ENCODE measurements at places on chromosomes 2 and 18.

- peak; percentile 7 for DNase-seq
These were observed 160.1 kb upstream of the MAPRE2 start for GRCh38 chr18:34880882-34881834.

GRCh38 chr2:109066917-109067597 is 61.9 kb upstream of the SH3RF3 start:
- no peak for DNase-seq

GRCh38 chr18:51020536-51020935 is 9.5 kb upstream of the SMAD4 start:
- DNase-seq = no peak

DNA sequence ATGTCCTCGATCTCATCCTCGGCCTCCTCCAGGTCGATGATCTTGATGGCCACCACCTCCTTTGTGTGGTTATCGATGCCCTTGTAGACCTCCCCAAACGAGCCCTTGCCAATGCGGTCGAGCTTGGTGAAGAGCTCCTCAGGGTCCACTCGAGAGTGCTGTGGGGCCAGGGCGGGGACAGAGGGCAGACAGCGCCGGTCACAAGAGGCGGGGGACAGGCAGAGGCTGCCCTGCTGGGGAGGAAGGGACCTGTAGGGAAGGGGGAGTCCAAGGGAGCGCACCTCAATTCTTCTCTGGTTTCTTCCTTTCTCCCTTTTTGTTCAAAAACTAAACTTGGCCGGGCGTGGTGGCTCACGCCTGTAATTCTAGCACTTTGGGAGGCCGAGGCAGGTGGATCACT is 6.8 kb downstream of the STK25 start:
- no peak for DNase-seq

DNA sequence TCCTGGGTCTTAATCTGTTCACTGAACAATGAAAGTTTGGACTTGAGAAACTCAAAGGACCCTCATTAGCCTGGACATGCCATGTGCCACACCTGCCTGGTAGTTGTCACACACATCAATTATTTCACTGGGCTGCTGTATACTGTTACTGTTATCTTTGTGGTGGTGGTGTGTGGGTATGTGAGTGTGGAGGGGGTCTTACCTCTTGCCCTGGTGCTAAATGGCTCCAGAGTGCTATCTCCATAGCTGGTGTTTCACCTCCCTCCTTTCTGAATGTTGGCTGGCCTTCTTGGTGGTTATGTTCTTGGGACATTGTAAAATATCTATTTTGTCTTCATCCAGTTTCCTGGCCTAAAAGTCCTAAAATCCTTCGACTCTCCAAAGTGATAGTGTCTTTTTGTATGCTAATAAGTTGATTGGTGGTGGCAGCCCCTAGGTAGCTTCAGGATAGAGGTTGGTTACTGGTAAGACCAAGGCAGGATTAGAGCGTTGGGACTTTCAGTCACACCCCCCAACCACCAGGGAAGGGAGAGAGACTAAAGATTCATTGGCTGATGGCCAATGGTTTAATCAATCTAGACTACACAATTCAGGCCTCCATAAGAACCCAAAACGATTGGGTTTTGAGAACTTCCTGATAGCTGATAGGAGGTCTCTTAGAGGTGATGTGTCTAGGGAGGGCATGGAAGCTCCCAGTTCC is 328.1 kb downstream of the MYCN start:
- no peak for DNase-seq

- DNase-seq = no peak
These were observed 36.7 kb upstream of the FOXI3 start for GRCh38 chr2:88489181-88489580.

GRCh38 chr2:30306522-30306921 is 75.2 kb downstream of the LBH start:
- no peak for DNase-seq

DNA sequence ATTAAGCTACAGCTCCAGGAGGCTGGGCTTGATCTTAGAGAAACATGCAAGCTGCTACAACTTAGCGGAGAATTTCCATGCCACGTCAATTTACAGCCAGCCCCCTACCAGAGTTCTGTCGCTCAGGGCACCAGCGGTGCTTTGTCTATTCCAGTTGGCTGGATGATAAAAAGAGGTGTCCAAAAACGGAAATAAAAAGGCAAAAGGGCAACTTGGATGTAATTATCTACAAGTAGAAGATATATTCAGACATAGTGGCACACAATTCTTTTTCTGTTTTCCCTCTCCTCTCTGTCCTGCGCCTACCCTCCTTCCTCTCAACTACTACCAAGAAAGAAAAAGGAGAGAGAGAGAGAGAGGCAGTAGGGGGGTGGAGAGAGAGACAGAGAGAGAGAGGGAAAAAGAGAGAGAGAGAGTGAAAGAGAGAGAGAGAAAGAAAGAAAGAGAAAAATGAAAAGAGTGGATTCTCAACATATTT is 363 bp upstream of the RFTN2 start:
- DNase-seq = no peak

- no peak for DNase-seq
These were observed 623.9 kb downstream of the NYAP2 start for GRCh38 chr2:226023383-226023782.

DNA sequence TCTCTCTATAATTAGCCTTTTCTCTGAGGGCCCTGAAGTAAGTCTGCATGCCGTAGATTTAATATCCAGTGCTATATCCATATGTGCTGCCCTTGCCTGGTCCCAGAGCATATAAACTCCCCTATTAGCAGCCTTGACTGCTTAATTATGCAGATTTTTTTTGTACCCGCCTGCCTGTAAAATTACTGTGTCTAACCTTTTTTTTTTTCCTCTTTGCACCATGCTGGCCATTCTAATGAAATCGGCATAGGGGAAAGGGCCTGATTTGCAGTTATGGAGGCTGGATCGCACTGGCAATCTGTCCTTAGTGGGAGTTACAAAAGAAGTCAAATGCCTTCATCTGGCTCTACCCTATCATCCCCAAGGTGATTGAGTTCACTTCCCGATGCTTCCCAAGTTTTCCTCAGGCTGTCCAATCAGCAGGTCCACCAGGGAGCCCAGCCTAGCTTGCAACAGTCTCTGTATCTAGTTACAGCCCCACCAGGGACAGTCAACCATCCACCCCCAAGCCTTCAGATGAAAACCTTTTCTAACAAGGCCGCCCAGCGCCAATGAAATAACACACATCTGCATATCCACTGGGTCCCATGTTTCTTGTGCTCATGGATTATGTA is 239.0 kb downstream of the ZNF521 start:
- DNase-seq = no peak

- no peak for DNase-seq
These were observed 78.8 kb downstream of the MYL12B start for GRCh38 chr18:3340682-3341097.

DNA sequence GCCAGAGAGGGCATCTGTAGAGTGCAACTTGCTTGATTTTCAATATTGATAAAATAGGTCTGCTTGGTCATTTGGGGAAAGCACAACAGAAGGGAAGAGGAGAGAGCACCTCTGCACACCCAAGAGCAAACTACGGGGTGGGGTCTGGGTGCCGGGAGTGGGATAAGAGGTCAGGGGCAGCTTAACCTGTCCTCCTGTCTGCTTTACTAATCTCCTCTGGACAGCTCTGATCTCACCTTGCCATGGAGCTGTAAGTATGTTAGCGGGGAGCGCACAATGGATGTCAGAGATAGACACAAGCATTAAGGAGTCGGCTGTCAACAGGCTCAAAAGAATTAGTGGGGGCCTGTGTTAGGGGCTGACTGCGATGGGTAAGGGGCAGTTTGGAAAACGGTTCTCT is 328.7 kb downstream of the CYRIA start:
- DNase-seq = no peak

DNA sequence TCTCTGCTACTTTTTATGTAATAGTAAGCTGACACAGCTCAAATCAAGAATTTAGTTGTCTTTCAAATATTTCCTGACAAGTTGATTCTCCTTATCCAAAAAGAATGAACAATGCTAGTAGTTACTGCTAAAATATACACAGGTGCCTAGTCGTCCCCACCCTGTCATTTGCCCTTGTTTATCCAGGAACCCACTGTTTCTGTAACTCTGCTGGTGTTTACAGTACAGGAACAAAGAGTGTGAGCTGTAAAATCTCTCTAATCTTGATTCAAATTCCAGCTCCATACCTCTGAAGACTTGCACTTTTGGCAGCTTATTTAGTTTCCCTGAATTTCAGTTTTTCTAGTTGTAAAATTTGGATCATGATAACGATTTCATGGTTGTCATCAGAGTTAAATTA is 21.1 kb upstream of the SCYGR2 start:
- no peak for DNase-seq

DNA sequence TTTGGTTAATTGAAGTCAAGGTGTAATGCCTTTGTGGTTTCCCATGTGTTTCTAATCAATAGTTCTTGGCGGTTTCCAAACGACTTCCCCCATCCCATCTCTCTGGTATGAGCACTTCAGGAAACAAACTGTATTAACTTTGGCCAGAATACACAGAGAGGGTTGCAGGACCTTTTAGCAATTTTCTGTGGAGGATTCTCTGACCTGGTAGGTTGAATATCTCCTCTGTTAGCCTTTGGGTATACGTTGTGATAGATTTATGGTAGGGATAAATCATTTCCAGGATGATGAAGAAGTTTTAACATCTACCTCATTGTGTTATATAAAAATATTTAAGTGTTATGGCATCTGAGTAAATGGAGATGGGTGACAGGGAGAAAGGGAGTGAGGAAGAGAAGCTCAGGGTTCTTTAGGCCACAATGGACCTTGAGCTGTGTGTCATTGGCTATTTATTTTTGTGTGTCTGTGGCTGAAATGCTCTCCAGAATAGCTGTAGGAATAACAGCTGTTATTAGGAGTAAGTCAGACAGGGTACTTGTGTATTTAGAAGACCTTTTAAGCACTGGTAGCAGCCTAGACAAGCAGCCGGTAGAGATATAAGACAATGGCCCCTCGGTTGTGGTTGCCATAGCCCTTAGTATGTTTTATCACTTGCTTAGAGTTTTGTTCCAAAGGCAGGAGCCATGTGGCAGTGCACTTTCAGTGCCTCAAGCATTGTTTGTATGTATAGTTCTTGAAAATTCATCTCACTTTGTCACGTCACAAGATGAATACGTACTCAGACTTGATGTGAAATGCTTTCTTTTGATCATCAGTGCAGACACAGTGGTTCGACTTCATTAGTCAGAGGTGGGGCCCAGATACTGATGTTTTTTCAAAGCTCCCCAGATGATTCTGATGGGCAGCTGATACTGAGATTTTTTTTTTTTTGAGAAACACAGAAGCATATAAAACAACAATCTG is 91.1 kb downstream of the FMNL2 start:
- no peak for DNase-seq

GRCh38 chr2:27123302-27124150 is at the start of gene ABHD1:
TSS of gene ABHD1 (plus strand) at chr2:27123815. CDS start at chr2:27123949, 134 bp downstream.
- no peak for DNase-seq

DNA sequence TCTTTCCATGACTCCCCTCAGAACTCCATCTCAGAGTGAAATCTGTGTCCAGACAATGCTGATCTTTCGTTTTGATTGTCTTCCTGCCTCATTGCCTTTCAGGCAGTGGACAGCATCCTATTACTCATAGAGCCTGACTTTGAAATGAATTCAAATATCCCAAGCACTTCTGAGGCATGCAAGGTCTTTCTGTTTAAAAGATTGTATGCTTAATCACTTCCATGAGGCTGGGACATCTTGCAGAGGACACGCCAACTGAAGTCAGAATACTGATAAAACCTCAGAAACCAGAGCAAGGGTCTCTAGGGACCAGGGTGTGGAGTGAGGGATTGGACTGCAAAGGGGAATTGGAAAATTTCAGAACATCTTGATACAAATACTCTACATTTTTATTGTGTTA is 836.5 kb upstream of the ID2 start:
- DNase-seq = no peak

DNA sequence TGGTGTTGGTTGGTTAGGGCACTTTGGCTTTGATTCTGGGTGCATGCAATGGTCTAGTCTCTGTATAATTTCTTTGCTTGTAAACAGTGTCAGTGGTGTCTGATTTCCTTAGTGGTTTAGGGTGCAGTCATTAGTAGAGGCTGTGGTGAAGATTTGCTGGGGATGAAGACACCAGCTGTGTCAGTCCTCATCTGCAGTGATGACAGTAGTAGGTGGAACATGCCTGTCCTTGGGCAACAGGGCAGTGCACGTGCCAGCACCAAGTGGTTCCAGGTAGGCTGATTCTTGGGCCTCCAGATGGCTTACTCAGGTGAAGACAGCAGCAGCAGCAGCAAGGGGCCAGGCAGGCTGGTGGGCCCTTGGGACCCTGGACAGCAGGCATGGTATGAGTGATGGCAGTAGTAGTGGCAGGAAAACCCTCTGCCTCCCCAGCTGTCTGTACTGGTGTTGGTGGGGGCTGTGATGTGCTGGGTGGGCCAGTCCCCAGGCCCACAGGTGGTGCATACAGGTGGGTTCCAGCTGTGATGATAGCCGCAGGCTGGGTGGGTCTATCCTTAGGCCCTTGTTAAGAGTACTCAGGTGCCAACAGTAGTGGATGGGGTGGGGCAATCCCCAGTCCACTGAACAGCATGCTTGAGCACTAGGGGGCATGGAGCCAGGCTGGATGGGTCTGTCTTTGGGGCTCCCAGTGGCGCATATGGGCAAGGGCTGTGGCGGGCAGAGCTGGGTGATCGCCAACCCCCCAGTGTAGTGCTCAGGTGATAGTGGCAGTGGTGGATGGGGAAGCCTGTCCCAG is 140.7 kb upstream of the THUMPD2 start:
- DNase-seq = no peak

DNA sequence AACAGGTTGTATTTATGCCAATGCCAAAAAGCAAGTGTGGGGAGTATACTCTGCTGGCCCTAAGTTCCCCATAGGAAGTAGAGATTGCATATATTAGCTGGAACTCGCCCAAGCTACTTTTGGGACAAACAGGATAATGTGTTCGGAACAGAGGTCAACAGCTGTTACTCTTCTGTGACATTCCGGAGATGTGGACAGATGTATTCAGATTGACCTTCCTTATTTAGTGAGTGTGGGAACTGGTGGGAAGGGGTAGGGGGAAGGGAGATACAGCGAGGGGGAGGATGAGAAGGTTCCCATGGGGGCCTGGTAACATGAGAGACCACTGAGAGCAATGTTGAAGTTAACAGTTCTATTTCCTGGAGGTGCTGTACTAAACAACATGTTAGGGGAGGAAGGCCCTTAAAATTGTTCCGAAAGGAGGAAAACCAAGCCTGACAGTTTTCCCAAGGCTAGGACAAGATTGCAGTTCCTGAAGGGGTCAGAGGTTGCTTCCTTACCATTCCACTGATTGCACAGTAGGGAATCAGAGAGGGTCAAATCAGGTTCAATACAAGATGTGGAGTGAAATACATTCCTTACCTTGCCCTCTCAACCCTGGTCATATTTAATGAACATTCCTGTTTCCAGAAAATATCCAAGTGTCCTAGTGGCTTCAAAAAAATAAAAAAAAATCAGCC is 14.3 kb upstream of the CD28 start:
- no peak for DNase-seq

GRCh38 chr2:238973038-238973739 is 125.3 kb downstream of the TWIST2 start:
- DNase-seq = no peak

DNA sequence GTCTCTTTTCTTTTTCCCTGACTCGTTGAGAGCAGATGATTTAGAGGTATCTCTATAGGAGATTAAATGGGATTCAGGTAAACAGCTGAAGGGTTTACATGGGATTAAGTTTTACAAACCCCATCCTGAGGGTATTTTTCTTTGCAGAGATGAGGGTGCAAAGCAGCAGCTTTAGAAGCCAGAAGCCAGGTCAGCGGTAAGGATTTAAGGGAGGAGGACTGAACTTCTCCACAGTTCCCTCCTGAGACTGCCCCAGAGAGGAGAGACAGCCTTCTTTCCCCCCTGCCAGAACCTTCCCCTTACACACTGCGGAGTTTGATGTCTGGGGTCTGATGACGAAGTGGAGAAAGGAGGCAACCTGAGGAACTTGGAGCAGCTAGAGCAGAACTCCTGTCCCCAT is 220.1 kb downstream of the PRKCE start:
- DNase-seq = no peak
